ENCODE measurements at places on chromosomes 4 and X. TPM values are rescaled to one million over a fixed set of nuclear protein-coding genes. Genes with fewer than 3 reads are reported as not detected.
A peak's percentile ranks its signal among the peaks of the same experiment; 100 is the strongest.

The SSX4 gene
- total RNA-seq: not detected

The CT45A3 gene
- total RNA-seq: 28.3 TPM

The GPRASP1 gene
- 0.69 TPM for total RNA-seq

The HDAC6 gene
- 40.9 TPM for total RNA-seq

The NAP1L2 gene
- 10.2 TPM for total RNA-seq

The BTK gene
- 0.06 TPM for total RNA-seq

The KCTD8 gene
- not detected for total RNA-seq

The ZMAT1 gene
- 0.36 TPM for total RNA-seq

DNA sequence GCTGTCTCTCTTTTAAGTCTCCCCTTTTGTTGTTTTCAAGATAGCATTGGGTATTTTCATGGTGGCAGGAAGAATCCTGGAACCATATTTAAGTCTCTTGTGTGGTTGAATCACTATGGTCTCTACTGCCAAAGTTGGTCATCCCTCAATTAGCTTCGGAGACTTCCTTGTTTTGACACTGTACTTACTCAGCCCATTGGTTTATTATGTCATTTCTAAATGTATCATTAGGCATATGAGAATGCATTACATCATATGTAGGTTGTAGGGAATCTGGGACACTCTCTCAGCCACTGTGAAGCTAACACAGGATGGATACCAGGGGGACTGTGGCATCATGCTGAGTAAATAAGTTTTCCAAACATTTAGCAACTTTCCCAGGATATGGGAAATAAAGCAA lies 211.8 kb downstream of the DTHD1 start:
- DNase-seq: no peak

GRCh38 chrX:13855689-13856450 lies 39.0 kb upstream of the GPM6B start:
- DNase-seq: no peak

- DNase-seq: no peak
Measured at GRCh38 chr4:140109737-140110136, 44.2 kb downstream of the MAML3 start.

DNA sequence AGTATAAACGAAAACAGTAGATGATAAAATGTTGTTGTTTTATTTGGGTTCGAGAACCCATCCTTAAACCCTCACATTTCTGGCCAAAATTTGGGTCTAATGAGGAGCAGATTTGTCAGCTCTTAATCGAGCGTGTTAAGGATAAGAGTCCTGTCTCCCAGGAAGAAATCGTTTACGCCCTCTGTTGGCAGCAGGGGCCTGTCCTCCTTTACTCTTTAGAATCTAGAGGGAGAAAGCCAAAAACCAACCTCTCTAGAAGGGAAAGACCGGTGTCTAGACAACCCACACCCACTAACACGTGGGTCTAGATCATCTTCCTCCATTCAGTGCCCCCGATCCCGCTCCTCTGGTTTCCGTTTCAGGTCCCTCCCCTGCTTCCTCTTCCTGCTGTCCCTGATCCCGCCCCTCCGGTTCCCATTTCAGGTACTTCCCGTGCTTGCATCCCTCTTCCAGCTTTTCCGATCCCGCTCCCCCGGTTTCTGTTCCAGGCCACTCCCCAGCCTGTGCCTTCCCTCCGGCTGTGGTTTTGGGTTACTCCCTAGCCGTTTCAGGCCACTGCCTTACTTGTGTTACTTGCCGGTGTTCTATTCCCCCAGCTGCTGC lies 339.1 kb downstream of the PAPSS1 start:
- DNase-seq: peak; percentile 22

GRCh38 chrX:151563449-151563848 lies at the start of gene PASD1:
Gene PASD1 (plus strand): TSS chrX:151563675. CDS start chrX:151601554, 37,879 bp downstream.
- DNase-seq: no peak

DNA sequence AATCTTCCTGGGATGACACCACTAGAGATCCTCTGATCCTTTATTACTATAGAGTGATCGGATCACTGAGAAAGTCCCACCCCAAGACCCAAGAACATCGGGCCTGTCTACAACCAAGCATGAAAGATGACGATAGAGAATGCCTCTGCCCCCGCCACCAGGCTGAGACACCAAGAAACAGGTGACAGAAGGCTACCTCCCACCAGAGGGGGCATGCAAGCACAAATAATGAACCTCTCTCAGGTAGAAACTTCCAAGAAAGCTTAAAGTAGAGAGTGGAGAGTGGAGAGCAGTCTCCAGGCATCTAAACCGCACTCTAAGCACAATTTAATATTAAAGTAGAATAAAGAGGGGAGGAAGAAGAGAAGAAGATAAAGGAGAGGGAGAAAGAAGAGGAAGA lies 402.6 kb downstream of the INPP4B start:
- DNase-seq: no peak

DNA sequence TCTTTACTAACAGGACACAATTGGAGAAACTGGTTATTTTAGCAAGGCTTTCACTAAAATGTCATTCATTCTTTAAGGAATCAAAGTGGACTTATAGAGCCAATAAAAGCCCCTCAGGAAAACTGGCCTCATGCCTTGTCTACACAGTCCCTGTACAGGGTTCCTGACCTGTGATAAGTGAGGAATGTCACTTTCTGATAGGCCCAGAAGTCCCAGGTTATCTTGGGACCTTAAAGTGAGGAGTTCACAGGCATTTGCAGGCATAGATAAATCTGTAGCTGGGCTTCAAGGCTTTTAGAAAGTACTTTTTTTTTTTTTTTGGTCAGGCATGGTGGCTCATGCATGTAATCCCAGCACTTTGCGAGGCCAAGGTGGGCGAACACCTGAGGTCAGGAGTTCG lies 19.4 kb upstream of the STPG2 start:
- DNase-seq: no peak

GRCh38 chr4:100302061-100303026 lies 112.1 kb upstream of the DDIT4L start:
- DNase-seq: no peak

DNA sequence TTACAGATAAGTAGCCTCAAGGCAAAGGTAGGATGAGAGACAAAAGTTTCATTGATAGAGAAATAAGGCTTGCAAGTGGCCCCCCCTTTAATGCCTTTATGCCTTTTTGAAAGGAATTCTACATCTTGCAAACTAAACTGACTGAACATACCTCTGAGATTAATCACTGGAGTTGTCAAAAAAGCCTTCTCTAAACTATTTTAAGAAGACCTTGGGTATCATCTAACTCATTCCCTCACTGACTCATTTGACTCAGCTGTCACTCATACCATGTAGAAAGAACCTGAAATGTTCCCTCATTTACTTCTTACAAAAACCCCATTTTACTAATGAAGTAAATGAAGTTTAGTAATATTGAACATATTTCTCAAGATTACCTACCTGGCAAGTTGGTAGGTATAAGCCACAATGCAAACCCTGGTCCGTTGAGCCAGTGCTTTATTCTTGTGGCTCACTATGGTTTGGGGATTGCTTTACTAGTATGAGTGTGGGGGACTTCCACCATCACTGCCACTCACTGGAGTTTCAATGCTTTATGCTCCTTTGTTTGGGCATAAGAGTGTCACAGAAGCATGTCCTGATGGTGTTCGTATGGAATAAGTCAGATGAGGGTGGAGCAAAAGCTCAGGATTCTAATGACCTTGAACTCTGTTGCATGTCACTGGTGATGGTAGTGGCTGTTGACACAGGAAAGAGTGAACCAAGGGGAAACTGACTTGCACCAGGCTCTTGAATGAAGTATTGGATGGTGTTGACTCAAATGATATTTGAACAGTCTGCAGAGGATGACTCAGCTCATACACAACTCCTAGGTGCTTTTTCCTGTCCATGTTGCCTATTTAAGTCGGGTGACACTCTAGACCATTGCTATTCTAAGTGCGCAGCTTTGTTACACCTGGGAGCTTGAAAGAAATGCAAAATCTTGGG lies 305.5 kb upstream of the EMCN start:
- DNase-seq: no peak

- DNase-seq: peak; percentile 17
Measured at GRCh38 chr4:164856396-164856795, 20.6 kb upstream of the APELA start.

GRCh38 chr4:4430492-4431195 lies 43.7 kb downstream of the NSG1 start:
- peak; percentile 68 for DNase-seq

DNA sequence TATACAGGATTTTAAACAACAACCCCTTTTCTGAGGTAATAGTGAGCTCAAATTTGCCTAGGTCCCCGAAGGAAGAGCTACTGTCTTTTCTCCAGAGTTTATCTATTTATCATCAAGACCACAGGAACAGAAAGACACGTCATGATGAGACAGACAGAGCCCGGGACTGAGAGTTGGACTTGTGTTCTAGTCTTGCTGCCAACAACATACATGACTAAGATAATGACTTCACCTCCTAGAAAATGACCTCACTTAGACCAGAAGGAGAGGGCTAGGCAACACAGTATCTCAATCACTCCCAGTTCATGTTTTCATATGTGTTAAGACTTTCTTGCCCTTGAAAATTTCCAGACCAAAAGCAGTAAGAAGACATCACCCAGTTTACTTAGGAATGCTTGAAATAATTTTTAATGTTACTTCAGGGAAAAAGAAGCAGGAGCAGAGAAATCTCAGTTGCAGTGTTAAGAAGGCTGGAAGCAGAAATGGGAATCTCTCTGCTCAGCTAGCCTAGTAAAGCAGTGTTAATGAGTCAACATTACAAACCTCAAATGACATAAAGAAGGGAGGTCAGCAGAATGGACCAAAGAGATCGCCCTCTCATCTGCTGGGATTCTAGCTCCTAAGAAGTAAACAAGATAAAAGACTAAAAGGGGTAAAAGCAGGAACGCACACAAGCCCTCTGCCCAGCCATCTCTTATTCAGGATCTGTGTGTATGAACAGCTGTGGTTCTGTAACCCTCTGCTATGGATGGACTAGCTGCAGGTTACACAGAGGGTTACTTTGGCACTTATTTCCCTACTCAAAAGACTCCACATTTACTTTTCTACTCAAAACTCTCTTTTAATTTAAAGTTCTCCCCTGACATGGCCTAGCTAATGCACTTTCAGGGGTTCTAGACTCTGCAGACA lies 24.8 kb downstream of the PDGFC start:
- peak; percentile 86 for DNase-seq

DNA sequence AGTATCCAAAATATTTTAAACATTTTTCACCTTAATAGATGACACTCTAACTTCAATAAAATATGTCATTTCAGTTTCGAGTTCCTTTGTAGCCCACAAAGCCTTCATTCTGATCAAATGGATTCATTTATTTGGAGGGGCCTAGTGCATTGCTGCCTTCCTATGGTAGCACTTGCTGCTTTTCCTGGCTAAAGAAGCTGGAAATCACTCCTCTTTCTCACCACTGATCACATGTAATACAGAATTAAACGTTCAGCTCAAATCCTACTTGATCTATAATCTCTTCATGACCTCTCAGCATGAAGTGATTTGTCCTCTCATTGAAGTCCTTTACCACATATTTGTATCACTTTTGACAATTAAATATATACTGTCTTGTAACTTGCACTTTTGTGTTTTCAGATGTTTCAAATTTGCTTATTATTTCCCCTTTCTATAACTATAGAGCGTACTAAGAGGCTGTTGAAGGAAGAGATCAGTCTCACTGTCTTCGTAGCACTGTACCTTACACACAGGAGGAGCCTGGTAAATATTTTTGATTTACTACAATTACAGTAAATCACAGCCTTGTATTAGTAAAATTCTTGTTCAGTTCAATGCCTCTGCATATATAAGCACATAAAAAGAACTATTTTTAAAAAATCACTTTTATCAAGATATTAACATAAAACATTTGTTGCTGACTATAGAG lies 555 bp downstream of the CFI start:
- no peak for DNase-seq

DNA sequence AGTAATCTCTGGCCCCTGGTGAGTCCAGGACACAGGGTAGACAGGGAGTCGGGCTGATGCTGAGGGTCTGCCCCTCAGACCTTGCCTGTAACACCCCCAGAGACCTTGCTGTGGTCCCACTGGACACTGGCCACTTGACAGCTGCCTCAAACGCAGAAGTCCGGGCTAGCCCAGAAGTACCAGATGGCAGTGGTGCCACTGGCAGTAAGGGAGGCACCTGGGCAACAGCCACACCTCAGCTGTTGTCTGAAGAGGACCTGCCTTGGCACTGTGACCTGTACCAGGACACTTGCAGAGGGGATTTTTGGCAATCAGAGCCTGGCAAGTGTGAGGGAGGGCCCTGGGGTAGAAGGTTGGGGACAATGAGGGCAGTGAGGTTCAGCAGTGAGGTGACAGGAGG lies 63.3 kb upstream of the UXT start:
- DNase-seq: no peak

GRCh38 chrX:39832211-39832610 lies 265.5 kb downstream of the BCOR start:
- no peak for DNase-seq

DNA sequence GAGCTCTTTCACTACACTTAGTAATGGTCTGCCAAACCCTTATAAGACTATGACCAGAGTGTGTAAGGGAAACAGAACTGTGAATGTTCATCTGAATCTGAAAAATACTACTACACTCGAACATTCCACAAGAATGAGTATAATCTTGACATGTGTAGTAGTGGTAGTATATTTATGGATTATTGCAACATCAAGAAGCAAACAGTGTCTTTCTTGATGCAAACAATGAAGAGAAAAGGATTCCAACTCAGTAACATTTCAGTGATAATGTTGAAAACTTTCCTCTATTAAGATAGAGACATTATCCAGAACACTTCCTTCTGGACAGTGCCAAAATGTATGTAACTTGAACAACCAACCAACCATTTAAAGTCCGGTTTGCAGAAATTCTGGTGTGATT lies 394.7 kb upstream of the CPEB2 start:
- no peak for DNase-seq

GRCh38 chrX:1502241-1502640 lies 34.7 kb downstream of the P2RY8 start:
- no peak for DNase-seq

DNA sequence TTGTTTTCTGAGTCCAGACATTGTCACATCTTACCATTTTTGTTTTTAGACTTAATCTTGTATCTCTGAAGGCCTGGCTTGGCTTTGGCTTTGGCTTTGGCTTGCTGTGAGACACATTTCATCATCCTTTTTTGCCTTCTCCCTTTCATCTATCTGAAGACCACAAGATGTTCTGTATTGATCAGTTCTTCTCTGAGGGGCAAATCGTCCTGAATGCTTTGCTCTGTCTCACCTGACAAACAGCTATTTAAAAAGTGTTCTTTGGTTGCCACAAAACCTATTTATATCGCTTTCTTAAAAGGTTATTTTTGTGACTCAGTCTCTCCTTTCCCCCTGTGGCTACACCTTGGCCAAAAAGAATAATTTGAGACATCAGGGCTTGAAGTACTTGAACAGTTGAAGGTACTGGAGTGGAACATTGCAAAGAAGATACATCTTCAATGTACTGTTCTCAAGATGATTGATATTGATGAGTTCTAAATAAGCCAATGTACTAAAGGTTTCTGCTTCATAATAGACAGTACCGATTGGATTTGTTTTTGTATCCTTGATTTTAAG lies 80.7 kb downstream of the ALG13 start:
- no peak for DNase-seq

- DNase-seq: no peak
Measured at GRCh38 chr4:64068096-64068495, 341.2 kb downstream of the TECRL start.
